ENCODE measurements at places on chromosomes 1 and 21.
A peak's percentile ranks its signal among the peaks of the same experiment; 100 is the strongest.

- DNase-seq = no peak
These were observed 252.3 kb upstream of the FGGY start for GRCh38 chr1:59044535-59045121.

DNA sequence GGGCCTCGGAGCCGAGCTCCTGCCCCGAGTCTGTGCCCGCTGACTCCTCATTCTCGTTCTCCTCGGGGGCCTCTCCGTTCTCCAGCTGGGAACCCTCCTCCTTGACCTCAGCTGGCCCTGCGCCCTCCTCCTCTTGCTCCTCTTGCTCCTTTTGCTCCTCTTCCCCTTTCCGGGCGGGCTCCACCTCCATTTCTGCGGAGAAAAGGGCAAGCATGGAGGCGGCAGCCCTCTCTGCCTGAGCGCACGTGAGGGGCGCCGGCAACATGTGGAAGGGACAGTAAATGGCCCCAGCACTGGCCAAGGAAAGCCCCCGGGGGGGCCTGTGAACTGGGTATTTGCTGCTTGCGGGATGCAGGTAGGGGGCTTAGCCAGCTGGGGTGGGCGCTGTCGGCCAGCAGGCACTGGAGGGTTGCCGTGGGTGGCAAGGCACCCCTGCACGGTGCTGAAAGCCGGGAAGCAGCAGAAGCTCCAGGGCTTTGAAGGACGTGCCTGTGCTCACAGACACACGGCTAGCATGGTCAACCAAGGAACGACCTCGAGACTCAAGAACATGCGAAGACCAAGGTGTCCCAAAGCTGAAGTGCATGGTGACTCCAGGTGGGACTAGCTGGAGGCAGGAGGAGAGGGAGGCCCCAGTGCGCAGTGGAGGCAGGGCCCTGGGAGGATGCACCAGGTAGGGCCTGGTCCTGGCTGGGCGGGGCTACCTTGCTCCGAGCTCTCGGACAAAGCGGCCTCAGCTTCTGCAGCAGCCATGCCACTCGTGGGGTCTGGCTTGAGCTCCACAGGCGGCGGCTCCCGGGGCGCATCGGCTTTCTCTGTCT, 30.7 kb downstream of the ZBTB17 start:
- DNase-seq = no peak

DNA sequence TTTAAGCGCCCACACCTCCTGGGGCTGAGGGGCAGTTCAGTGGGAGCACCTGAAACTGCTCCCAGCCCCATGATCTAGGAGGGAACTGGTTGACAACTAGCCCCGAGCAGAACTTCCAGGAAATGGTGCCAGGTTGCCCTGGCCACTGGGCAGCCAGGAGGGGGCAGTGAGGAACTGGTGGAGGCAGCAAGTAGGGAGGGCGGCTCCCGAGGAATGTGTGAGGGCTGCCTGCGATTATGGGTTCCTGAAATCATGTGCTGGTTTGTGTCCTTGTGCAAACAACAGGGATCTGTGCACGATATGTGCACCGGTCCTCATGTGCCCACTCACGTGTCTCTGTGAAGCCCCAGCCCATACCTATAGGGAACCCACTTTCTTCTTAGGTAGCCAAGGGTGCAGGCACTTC, 9.9 kb downstream of the GPR3 start:
- DNase-seq = no peak

DNA sequence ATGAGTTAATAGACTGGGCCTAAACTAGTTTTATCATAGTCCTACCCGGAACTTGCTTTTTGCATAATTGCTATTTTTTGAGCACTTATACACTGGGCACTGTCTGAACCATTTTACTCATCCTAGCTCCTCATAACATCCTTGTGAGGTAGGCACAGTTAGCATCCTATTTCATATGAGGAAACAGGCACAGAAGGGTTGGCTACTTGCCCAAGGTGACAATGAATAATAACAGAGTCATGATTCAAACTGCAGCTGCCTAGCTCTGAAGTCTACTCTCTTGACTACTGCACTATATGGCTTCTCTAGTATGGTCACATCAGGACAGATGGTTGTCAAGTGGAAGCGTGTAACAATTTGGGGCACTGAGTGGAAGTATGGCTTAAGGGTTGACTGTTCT, 18.2 kb upstream of the RC3H1 start:
- DNase-seq = no peak

DNA sequence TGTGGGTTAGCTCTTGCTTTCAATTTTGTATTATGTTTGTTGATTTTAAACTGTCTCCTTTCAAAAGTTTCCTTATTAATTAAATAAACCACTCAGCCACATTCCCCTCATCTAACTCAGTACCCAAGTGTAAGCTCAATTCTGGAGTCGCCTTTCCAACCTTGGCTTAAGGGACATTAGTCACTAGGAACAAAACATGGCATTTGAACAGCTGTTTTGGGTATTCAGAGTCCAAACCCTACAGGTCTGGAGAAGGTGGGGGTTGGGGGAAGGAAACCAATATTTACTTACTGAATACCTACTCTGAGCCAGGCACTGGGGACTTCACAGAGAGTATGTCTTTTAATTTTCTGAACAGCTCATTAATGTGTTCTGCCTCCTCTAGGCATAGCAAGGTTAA, 117.2 kb upstream of the JUN start:
- DNase-seq = no peak

DNA sequence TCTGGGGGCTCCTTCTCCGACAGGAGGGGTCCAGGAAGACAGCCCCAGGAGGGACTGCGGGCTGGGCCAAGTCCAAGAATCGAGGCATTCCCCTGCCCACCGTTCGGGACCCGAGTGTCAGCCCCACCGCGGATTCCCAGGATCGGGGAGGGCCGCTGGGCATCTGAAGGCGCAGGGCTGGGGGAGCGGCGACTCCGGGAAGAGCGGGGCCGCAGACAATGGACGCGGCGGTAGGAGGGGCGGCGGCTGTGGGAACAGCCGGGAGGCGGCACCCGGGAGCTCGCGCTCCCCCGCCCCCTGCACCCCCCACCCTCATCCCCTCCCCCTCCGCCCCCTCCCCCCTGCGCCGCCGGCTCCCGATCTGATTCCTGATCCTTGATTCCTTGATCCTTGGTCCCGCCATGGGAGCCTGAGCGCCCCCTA, at the start of gene VANGL2:
VANGL2 (plus strand) TSS at position 342 of the 423 bp plus-strand sequence. CDS start 15,274 bp downstream, outside the sequence.
- peak; percentile 56 for DNase-seq

- no peak for DNase-seq
These were observed 67.2 kb downstream of the SLC37A1 start for GRCh38 chr21:42580793-42581321.

GRCh38 chr1:228866468-228866867, 131.2 kb downstream of the RHOU start:
- DNase-seq = no peak

GRCh38 chr1:23868557-23869016, 497 bp upstream of the FUCA1 start:
- DNase-seq = no peak

DNA sequence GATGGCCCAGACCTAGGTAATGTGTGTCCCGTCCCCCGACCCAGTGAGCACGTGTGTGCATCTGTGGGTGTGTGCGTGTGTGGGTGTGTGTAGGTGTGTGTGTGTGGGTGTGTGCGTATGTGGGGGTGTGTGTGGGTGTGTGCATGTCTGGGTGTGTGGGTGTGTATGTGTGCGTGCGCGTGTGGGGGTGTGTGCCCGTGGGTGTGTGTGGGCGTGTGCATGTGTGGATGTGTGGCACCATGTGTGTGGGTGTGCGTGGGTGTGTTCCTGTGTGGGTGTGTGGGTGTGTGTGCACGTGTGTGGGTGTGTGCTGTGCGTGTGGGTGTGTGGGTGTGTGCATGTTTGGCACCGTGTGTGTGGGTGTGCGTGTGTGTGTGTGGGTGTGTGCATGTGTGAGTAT, 309.5 kb downstream of the KIF26B start:
- no peak for DNase-seq

GRCh38 chr1:198906739-198907422, 268.0 kb downstream of the PTPRC start:
- no peak for DNase-seq

DNA sequence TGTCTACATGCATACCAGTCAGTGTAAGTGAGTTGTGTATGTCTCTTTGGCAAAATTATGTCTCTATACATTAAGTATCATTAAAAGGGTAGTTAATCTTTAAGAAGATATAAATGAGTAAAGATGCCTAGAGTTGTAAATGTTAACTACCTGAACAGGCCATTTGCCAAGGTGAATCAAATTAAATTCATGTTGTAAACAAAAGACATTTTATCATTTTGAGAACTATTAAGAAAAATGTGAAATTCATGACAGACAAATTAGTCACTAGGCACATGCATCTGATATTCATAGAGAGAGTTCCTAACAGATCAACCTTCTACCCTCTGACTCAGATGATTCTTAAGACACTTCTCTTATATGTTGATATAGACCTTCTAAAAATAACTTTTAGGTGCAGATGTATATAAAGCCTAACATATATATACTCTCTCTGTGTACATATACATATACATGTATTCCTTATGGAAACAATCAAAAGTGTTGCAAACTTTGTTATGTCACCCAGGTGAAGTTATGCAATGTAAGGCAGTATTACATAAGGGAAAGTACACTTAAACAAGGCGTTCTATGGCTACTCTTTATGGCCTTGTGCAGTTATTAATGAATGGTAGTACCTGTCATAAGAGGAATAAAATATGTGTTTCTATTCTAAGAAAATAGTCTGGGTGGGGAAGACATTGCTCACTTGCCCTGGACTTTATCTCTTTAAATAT, at the start of gene TMPRSS15:
TMPRSS15 (minus strand) TSS at position 51 of the 716 bp plus-strand sequence. CDS start 163 bp downstream, outside the sequence.
- DNase-seq = no peak
